Activated T-cell treated with anti-CD3 and anti-CD28 coated beads for 4 hours (primary cell): ENCODE measurements at places on chromosomes 3 and 15.

DNA sequence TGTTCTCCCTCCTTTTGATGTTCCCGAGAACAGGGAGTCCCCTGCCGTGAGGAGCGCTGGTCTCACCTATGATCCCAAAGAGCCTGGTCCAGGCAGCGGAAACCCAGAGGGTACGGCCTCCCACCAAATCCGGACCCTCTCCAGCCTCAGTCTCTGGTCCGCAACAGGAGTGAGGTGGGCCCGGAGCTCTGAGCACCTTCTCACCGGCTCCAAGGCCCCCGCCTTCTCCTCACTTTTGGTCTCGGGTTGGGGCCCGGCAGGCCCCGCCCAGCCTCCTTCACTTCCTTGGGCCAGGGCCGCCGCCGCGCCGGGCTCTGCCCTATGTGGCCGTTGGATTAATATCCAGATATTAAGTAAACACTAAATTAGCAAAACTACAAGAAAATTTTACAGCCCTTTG, 5.7 kb upstream of the SKOR1 start:
- no peak for DNase-seq

GRCh38 chr3:148825476-148825875, 2.1 kb upstream of the CPB1 start:
- DNase-seq = no peak

GRCh38 chr3:5186089-5186857, 1.2 kb upstream of the EDEM1 start:
- DNase-seq = no peak

DNA sequence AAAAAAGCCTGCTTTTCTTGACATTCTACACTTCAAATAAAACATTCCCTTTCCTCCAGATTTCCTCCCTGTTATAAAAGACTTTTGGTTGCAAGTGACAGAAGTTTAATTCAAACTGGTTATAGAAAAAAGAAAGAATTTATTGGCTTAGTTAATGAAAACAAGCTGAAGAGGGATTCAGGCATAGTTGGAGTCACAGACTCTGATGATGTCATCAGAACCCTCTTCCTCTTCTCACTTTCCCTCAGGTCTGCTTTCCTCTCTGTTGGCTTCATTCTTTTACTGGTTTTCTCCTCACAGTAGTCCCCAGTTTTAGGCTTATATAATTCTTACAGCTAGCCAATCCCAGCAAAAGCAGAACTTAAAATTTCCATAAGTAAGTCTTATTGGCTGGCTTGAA, 32.0 kb upstream of the MBNL1 start:
- DNase-seq = no peak

- DNase-seq = no peak
Observed at GRCh38 chr3:9715764-9716437, 12.3 kb downstream of the CPNE9 start.

GRCh38 chr3:151283907-151284461, 5.6 kb upstream of the P2RY14 start:
- no peak for DNase-seq

- DNase-seq = no peak
Observed at GRCh38 chr15:85361323-85361722, 19.1 kb upstream of the AKAP13 start.

GRCh38 chr15:61035311-61035710, 193.8 kb downstream of the RORA start:
- DNase-seq = no peak

- DNase-seq = no peak
Observed at GRCh38 chr3:20747741-20748140, 561.7 kb upstream of the SGO1 start.

GRCh38 chr3:133494469-133494868, 79.0 kb upstream of the CDV3 start:
- no peak for DNase-seq

GRCh38 chr3:18369551-18370185, 55.5 kb downstream of the SATB1 start:
- DNase-seq = no peak

DNA sequence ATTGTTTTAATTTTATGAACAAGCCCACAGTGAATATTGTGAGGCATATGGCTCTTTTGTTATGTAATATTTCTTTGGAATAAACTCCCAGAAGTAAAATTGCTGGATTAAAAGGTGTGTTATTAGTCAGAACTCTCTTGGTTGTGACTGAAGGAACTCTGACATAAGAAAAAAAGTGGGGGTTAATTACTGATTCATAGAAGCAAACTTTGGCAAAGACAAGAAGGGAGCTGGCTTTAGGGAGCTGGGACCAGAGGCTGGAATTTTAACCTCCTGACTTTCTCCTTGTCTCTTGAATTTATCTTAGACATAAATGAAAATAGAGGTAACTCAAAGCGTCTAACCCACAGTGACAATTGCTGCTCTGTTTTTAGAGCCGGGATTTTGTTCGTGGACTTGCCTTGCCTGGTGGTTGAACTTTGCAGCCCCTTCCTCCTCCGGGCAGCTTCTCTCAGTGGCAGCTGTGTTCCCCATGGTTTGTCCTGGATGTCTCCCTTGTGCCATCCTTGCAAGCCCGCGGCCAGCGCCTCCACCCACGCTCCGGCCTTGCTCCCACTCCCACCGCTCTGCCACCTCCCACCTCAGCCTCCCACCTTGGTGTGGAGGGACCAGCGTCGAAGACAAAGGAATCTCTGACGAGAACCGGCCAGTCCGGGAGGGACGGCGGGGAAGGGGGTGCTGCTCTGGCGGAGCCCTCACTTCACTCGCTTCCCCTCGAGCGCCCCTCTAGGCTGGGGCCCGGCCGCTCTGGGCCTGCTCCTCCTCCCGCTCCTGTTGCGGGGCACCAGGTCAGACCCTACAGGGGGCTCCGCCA, 28.0 kb downstream of the ARHGAP31 start:
- no peak for DNase-seq

DNA sequence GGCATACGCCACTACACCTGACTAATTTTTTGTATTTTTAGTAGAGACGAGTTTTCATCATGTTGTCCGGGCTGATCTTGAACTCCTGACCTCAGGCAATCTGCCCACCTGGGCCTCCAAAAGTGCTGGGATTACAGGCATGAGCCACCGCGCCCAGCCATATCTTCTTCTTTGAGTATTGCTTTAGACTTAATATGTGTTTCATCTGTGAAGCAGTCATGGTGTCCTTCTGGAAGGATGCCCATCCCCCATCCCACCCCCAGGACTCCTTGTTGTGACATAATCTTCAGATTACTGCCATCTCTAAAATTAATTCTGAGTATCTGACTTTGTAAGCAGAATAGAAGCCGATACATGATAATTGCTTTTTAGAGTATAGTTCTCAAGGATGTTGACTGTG, 57.7 kb downstream of the KLHL25 start:
- no peak for DNase-seq

GRCh38 chr15:32851572-32851971, 133.8 kb downstream of the GREM1 start:
- no peak for DNase-seq

GRCh38 chr15:34065261-34065660, 26.3 kb upstream of the AVEN start:
- DNase-seq = no peak

GRCh38 chr3:44981220-44981619, 5.2 kb downstream of the EXOSC7 start:
- DNase-seq = no peak

GRCh38 chr3:141367038-141367730, 1.1 kb upstream of the ZBTB38 start:
- DNase-seq = no peak

DNA sequence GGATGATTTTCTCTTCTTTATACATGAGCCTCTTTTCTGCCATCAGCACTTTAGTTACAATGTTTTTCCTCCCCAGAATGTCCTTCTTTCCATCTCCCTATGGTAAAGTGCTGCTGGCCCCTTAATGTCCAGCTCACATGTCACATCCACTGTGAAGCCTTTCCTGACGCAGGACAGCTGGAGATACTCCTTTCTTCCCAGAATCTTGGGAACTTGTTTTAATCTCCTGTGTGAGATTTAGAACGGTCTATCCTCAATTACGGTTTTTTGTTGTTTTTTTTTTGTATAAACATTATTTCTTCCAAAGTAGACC, 147.7 kb upstream of the TSC22D2 start:
- DNase-seq = no peak
